GM23248 (cell line): ENCODE measurements at places on chromosomes 16 and 17. TPM values are rescaled to one million over a fixed set of nuclear protein-coding genes. Genes with fewer than 3 reads are reported as not detected.

SDR42E1 gene
- total RNA-seq, result not detected in 2 replicates

CEP295NL gene
- total RNA-seq, result 0.11 and 1.0 TPM in 2 replicates

MMP25 gene
- not detected in 2 replicates for total RNA-seq

PTX4 gene
- total RNA-seq, result not detected in 2 replicates

ABR gene
- total RNA-seq, result 31.0 and 38.2 TPM in 2 replicates

TBC1D3E gene
- not detected in 2 replicates for total RNA-seq
